ENCODE measurements at places on chromosomes 2 and 18.

DNA sequence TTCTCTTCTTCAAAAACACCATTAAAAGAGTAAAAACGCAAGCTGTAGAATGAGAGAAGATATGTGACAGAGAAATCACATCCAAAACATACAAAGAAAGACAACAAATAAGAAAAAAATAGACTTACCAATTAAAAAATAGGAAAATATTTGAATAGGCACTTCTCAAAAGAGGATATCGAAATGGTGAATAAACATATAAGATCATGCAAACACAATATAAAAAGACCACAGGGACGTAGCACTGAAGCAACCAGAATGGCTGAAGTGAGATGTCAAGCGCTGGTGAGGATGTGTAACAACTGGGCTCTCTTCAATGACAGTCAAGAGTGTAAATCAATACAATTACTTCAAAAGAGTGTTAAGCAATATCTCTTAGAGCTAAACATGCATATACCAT is 202.3 kb downstream of the ZBTB7C start:
- DNase-seq = no peak

GRCh38 chr2:62270728-62271127 is 74.8 kb downstream of the B3GNT2 start:
- no peak for DNase-seq

DNA sequence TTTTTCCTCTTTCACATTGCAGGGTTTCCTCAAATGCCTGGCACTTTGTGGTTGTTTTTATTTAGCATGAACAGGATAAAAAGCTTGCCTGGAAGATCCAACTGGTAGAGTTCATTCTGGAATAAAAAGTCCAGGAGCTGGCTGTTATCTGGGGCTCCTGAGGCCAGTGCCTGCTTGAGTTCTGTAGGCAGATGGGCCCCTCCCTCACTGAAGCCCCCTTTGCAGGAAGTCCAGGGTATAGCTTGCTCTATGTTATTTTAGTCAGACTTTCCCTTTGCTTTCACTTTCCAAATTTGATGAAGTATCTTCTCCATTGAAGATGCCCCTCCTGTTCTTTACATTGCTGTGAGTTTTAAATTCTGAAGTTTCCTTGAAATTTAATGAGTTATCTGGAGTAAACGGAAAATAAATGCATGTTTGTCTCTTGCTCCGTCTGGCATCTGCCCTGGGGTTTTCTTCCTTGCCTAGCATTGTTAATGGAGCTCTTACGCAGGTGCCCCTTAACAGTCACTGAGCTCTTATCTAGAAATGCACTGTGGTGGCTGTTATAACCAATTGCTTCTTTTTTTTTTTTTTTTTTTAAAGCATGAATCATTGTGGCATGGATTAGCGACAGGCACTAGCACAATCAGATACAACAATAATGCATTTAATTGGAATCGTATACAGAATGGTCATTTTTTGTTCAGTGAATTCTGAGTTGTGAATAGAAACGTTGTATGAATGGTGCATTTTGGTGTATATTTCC is 27.0 kb upstream of the LPIN1 start:
- DNase-seq = no peak

DNA sequence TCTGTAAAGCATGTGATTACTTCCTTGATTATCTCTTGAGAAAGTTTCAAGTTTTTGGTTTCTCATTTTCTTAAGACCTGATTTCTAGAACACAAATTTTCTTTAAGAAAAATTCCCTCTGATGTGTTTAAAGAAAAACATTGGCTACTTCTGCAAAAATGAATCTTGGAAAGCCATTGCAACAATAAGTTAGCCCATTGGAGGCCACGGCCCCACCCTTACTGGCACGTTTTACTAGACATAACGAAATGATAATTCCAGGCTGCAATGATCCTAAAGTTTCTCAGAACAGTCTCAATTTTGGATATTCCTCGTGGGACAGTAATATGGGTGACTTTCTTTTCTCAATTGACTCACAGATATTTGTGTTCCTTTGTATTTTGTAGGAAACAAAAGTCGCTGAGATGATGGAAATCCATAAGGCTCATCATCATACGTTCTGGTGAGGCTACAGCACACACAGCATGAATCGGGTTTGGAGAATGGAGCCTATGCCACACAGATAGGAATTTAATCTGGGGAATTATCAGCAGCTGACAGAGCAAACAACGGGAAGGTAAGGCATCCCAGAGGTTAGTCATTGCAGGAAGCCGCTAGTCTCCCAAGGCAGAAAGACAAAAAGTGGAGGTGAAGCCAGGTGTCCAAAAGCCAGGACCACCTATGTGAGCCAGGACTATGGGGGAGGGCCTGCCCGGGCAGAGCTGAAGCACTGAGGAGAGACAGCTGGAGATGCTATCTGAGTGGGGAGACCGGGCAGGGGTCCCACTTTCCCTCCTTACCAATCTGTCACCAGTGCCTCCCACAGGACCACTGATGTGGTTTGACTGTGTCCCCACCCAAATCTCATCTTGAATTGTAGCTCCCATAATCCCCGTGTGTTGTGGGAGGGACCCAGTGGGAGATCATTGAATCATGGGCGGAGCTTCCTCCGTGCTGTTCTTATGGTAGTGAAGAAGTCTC is 35.9 kb downstream of the SOWAHC start:
- DNase-seq = no peak

DNA sequence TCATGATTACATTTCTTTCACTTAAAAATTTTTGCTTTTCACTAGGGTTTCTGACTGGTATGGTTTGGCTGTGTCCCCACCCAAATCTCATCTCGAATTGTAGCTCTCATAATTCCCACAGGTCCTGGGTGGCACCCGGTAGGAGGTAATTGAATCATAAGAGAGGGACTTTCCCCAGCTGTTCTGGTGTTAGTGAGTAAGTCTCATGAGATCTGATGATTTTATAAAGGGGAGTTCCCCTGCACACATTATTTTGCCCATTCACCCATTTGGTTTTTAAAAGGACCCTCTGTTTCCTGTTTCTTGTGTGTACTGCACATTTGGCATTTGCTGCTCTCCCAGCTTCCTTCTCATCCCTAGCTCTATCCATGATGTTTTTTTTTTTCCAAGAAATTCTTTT is 27.8 kb upstream of the NETO1 start:
- DNase-seq = no peak

DNA sequence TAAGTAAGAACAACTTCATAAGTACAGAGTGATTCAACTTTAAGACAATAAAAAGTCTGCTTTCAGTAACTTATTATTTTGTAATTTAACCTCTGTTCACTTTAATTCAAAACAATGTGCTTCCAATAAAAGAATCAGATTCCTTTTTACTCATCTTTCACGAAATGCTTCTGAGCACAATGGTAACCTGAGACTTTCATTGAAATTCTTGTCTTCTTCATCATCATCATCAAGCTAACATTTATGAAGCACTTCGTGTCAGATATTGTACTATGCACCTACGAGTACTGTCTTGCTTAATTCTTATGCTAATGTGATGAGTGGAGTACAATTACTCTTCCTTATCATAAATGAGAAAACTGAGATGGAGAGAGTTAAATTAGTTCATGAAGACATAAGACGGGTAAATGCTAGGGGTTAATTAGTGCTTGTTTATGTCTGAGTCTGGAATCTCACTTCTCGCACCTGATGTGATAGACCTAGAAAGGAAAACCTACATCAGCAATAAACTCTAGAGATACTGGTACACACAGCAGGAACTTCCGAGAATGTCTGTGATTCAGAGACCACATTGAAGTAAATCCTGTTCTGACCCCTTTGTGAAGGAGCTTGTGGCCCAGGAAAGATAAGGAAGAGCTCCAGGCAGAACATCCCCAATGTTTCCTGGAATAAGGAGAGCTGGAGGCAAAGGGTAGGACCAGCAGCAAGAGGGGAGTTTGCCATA is 227.6 kb upstream of the ETAA1 start:
- DNase-seq = peak; percentile 45

- peak; percentile 59 for DNase-seq
Measured at GRCh38 chr2:70946832-70947442, 11.2 kb downstream of the ATP6V1B1 start.

- DNase-seq = no peak
Measured at GRCh38 chr18:41873730-41874129, 81.3 kb upstream of the PIK3C3 start.

DNA sequence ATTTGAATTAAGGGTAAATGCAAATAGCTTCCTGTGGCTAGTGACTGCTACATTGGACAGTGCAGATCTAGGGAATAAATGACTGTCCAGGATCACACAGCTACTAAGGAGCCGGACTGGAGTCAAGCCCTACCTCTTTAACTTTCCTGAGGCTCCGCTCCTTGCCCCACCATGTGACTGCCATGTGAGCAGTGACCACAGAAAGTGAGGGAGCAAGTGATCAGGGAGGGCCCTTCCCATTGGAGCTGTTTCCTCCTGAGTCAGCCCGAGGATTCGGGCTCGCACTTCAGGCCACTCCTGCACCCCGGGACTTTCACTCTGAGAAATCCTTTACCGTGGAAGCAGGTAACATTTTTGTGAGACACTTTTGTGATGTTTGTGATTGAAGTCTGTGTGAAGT is 198.0 kb downstream of the ANKRD30B start:
- DNase-seq = no peak

DNA sequence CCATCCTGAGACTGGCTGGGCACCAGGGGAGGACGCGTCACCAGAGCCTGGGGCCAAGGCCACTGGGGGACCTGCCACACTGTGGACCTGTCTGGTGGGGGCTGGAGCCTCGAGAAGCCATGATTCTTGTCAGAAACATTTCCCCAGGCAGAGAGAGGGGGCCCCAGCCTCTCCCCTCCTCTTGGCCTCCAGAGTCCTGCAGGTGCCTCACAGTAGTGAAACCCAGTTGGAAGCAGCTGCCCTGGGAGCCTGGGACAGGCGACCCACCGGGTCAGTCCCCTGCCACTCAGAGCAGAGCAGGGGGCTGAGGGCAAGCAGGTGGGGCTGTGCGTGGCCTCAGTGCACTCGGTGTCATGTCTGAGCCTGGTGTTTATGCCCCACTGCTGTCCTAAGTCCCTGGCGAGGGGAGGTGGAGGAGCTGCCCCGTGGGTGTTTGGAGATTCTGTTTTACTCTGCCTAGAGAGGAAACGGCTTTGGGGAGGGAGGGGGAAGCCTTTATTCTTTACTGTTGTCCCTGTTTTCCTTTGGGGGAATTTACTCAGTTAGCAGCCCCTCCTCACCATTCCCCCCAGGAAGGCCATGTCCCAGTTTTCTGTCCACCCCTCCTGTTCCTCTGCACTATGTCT is 7.7 kb downstream of the OXER1 start:
- no peak for DNase-seq

GRCh38 chr2:36392571-36393255 is 37.1 kb downstream of the CRIM1 start:
- no peak for DNase-seq

DNA sequence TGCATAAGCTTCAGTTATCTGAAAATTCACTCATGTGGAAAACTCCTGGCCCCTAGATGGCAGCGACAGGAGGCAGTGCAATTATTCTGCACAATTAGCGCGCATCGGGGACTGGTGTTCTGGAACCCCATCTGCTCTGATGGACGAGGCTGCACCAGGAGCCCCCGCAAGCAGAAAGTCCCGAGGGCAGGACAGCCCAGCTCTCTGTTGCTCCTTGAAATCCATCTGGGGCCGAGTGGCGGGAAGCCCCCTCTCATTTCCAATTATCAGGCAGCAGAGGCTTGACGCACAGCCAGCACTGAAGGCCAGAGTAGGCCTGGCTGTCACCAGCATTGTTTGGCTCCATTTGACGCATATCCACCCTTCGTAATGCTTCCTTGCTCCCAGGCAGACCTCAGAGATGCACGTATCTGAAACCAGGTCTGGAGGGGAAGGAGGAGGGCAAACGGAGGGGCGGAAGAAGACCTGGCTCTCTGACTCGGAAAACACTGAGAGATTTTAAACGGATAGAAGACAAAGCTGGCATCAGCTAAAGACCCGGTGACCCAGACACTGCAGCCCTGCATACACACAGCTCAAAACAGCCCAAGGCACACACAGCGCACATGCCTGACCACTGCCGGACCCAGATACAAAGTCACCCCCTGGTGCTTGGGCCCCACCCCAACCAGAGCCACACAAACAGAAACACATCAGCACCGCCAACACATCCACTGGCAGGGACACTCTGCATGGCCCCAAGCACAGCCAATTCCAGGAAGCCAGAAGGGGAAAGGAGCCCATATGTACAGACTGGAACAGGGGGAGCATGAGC is 69.8 kb downstream of the TNS1 start:
- no peak for DNase-seq

Data from EL (cell line).